Left lung (tissue), 14 donors: ENCODE measurements at places on chromosomes 12 and 14. TPM values are rescaled to one million over a fixed set of nuclear protein-coding genes. Genes with fewer than 3 reads are reported as not detected.

The BIN2 gene
- polyA plus RNA-seq, result 3.8 TPM

The SCN8A gene
- polyA plus RNA-seq, result 1.3 TPM

The ADAMTS20 gene
- polyA plus RNA-seq, result 0.23 TPM

The CDH24 gene
- polyA plus RNA-seq, result 12.0 TPM

The DDN gene
- 0.55 TPM for polyA plus RNA-seq

The NOS1 gene
- polyA plus RNA-seq, result 0.52 TPM

The GALNT4 gene
- 7.0 TPM for polyA plus RNA-seq

The SLC17A8 gene
- 4.0 TPM for polyA plus RNA-seq

The KRT85 gene
- 0.26 TPM for polyA plus RNA-seq

The RBP5 gene
- 21.6 TPM for polyA plus RNA-seq

- peak overlapping the region; percentile 65 for H3K4me3 ChIP-seq
- peak overlapping the region; percentile 81 for H3K27ac ChIP-seq
- peak; percentile 52 for DNase-seq
- peaks cover 32% of the 10 kb centered on the region for H3K27me3 ChIP-seq
- no peaks in the 10 kb centered on the region for H3K36me3 ChIP-seq
These were observed 319 bp downstream of the GALNT6 start for GRCh38 chr12:51390891-51391282.

DNA sequence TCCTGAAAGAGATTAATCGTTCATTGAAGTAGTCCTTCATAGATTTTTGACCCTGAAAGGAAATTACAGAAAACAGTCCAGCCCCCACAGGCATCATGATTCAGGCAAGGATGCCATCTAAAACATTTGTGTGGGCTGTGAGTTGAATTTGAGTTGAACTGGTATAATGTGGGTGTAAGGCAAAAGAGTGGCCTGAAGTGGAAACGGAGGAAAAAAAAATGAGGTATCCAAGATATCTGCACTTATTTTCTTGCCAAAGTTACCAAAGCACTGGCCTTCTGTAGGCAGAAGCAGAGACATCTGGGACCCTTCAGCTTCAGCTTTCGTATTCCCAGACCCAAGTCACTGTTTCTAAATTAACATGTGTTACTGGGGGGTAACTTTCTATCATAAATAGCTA, 105.1 kb upstream of the DIO2 start:
- H3K27me3 ChIP-seq, result no peaks in the 10 kb centered on the region
- no peak overlapping the region for H3K27ac ChIP-seq
- H3K4me3 ChIP-seq, result no peak overlapping the region
- DNase-seq, result peak; percentile 63
- H3K36me3 ChIP-seq, result no peaks in the 10 kb centered on the region

- H3K36me3 ChIP-seq, result no peaks in the 10 kb centered on the region
- no peak overlapping the region for H3K27ac ChIP-seq
- no peaks in the 10 kb centered on the region for H3K27me3 ChIP-seq
- no peaks in the 10 kb centered on the region for H3K4me1 ChIP-seq
- DNase-seq, result no peak
- no peak overlapping the region for H3K4me3 ChIP-seq
These were observed 35.9 kb upstream of the EGLN3 start for GRCh38 chr14:33986804-33987203.

GRCh38 chr14:30584058-30584630, 25.2 kb downstream of the G2E3 start:
- H3K4me3 ChIP-seq, result no peak overlapping the region
- H3K4me1 ChIP-seq, result no peaks in the 10 kb centered on the region
- DNase-seq, result no peak
- H3K27me3 ChIP-seq, result no peaks in the 10 kb centered on the region
- H3K27ac ChIP-seq, result no peak overlapping the region

- peaks cover 4% of the 10 kb centered on the region for H3K4me1 ChIP-seq
- no peak overlapping the region for H3K4me3 ChIP-seq
- H3K27ac ChIP-seq, result no peak overlapping the region
- no peaks in the 10 kb centered on the region for H3K27me3 ChIP-seq
- H3K36me3 ChIP-seq, result no peaks in the 10 kb centered on the region
These were observed 70.1 kb upstream of the PLXNC1 start for GRCh38 chr12:94078138-94078723.

DNA sequence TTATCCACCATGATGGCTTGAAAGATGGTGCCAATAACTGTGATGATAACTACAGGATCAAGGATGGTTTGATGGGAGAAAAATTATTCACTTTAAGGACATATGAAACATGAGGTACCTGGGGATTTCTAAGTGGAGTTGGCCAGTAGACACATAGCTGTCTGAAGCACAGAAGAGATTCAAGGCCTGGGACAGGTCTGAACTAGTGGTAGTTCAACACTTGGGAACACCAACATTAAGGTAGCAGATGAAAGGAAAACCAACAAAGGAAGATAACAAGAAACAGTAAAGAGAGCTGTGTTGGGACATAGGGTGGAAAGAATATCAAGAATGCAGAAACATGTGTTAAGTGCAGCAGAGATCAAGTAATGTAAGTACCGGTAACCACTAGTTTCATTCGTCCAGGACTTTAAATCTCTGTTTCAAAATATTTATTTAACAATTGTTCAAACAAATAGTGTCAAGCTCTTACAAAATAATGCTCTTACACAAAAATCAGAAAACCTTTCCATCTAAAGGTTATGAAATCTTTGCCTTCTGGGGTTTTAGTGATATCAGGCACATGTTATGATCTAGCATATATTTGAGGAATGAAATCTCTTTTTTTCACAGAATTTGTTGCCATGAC, 104.7 kb downstream of the ST8SIA1 start:
- H3K27me3 ChIP-seq, result peaks cover 4% of the 10 kb centered on the region
- no peak overlapping the region for H3K27ac ChIP-seq
- no peaks in the 10 kb centered on the region for H3K36me3 ChIP-seq

DNA sequence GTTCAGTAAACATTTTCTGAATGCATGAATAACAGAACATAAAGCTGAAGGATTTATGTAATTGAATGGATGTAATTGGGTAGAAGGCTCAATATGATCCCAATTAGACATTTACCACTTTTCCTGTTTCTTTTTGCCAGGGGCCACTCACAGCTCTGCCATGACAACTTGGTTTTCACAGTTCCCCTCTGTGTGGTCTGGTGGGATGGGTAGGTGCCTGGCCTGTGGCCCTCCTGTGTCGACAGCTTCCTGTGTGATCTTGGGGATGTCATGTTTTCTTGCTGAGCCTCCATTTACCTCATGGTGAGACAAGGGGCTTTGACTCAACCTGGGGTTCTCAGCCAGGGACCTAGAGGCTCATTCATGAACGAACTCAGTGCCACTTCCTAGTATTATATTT, 12.6 kb upstream of the SERPINA10 start:
- DNase-seq, result no peak
- no peak overlapping the region for H3K4me3 ChIP-seq
- no peak overlapping the region for H3K27ac ChIP-seq

- no peaks in the 10 kb centered on the region for H3K36me3 ChIP-seq
- no peak for DNase-seq
- no peaks in the 10 kb centered on the region for H3K4me1 ChIP-seq
- no peaks in the 10 kb centered on the region for H3K27me3 ChIP-seq
- H3K27ac ChIP-seq, result no peak overlapping the region
- no peak overlapping the region for H3K4me3 ChIP-seq
These were observed 69.5 kb upstream of the DIO3 start for GRCh38 chr14:101491841-101492240.

DNA sequence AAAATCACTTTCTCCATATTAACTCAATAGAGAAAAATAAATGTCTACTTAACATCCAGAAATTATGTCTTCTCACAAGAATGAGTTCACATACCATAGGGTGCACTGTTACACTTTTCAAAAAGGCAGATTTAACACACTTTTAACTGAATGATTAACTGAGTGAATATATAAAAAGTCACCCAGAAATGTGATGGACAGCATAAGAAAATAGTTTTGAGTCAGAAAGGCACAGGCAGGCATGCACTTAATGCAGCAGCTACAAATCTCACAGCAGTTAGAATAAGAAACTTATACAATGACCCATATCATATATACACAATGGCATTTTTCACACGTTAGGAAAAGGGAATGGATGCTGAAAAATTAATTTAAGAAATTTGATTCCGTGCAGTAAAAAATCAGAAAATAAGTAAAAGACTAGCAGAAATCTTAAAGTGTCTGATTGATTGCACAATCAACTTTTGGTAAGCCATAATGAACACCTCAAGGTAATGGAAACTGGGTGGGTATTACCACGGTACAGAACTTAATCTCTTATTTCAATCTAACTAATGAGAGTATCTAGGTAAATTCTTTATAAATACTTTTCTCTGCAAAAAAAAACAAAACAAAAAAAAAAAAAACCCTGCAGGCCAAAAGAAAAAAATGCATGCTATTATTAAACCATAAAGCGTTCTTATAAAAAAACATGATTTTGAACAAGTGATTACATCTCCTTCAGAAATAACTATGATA, 3.5 kb downstream of the MED13L start:
- peak overlapping the region; percentile 72 for H3K4me3 ChIP-seq
- H3K27ac ChIP-seq, result no peak overlapping the region
- DNase-seq, result no peak
- H3K36me3 ChIP-seq, result no peaks in the 10 kb centered on the region
- H3K4me1 ChIP-seq, result peaks cover 62% of the 10 kb centered on the region
- H3K27me3 ChIP-seq, result no peaks in the 10 kb centered on the region

DNA sequence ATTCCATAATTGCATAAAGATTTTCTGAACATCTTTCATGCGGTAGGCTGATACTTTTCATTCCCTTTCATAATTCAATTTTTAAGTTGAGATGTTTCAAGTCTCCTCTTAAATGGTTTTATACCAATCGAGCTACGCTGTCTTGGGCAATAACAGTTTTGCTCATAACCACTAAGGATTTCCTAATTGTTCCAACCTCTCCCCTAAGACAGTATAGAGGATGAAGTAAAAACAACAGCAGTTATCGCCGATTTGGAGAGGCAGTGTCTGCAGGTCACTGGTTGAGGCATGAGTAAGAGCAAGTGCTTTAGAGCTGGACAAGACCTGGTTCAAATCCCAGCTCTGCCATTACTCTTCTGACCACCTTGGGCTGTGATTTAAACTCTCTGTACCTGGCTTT, 6.9 kb upstream of the MED13L start:
- no peak overlapping the region for H3K4me3 ChIP-seq
- H3K27ac ChIP-seq, result no peak overlapping the region
- H3K27me3 ChIP-seq, result no peaks in the 10 kb centered on the region

DNA sequence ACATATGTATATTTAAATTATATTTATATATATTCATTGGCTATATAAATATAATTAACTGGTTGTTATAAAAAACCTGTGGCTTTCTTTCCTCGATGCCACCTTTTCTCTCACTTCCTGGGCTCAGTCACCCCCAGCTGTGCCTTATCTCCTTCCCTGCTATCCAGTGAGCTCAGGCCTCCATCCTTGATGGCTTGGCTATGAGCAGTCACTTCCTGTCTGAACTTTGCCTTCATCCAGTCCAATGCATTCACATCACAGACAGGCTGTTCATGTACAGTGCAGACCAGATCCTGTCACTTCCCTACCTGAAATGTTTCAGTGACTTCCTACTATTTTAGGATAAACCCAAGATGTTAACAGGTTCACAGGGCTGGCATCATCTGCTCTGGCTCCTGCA, 115.3 kb upstream of the PRB2 start:
- no peaks in the 10 kb centered on the region for H3K4me1 ChIP-seq
- no peak overlapping the region for H3K27ac ChIP-seq
- H3K27me3 ChIP-seq, result no peaks in the 10 kb centered on the region
- H3K4me3 ChIP-seq, result no peak overlapping the region

DNA sequence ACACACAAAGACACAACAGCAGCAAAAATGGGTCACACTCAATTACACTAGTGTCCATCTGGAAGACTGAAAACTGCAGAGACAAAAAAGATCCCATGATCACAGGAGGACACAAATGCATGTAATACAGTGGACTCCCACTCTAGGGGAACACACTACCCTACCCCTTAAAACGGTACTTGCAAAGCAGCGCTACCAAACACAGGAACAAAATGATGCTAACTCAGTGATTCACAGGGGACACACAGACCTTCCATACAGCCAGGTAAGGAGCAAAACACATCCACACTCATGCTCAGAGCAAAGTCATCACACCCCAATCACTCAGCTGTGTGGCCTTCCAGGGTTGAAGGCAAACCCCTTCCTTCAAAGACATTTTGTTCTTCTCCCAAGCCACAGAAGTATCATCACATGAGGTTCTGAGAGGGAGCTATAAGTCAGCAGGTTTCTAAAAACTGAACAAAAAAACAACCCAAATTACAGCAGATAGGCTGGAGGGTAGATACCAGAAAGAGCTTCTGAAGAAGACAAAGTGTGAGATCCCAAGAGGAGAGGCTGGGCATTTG, 14.8 kb downstream of the SMUG1 start:
- DNase-seq, result no peak
- H3K27ac ChIP-seq, result no peak overlapping the region
- no peaks in the 10 kb centered on the region for H3K36me3 ChIP-seq
- H3K4me1 ChIP-seq, result peaks cover 22% of the 10 kb centered on the region

- H3K36me3 ChIP-seq, result no peaks in the 10 kb centered on the region
- H3K27ac ChIP-seq, result no peak overlapping the region
- no peaks in the 10 kb centered on the region for H3K4me1 ChIP-seq
- H3K4me3 ChIP-seq, result peak overlapping the region; percentile 30
- no peak for DNase-seq
These were observed 21.0 kb downstream of the CFL2 start for GRCh38 chr14:34693228-34693939.

GRCh38 chr14:87966816-87967215, 26.2 kb downstream of the GALC start:
- H3K27me3 ChIP-seq, result no peaks in the 10 kb centered on the region
- H3K27ac ChIP-seq, result no peak overlapping the region

- DNase-seq, result no peak
- H3K4me1 ChIP-seq, result peaks cover 29% of the 10 kb centered on the region
- H3K27me3 ChIP-seq, result no peaks in the 10 kb centered on the region
- H3K27ac ChIP-seq, result no peak overlapping the region
These were observed 121.1 kb downstream of the PLXNC1 start for GRCh38 chr12:94269316-94269999.

- DNase-seq, result no peak
- H3K4me1 ChIP-seq, result no peaks in the 10 kb centered on the region
- no peak overlapping the region for H3K4me3 ChIP-seq
- H3K36me3 ChIP-seq, result no peaks in the 10 kb centered on the region
These were observed 450.9 kb upstream of the RPL10L start for GRCh38 chr14:47102472-47102871.

- peaks cover 15% of the 10 kb centered on the region for H3K4me1 ChIP-seq
- no peak overlapping the region for H3K27ac ChIP-seq
- H3K4me3 ChIP-seq, result no peak overlapping the region
- peaks cover 92% of the 10 kb centered on the region for H3K27me3 ChIP-seq
These were observed 3.6 kb downstream of the NXPH4 start for GRCh38 chr12:57219993-57220754.

DNA sequence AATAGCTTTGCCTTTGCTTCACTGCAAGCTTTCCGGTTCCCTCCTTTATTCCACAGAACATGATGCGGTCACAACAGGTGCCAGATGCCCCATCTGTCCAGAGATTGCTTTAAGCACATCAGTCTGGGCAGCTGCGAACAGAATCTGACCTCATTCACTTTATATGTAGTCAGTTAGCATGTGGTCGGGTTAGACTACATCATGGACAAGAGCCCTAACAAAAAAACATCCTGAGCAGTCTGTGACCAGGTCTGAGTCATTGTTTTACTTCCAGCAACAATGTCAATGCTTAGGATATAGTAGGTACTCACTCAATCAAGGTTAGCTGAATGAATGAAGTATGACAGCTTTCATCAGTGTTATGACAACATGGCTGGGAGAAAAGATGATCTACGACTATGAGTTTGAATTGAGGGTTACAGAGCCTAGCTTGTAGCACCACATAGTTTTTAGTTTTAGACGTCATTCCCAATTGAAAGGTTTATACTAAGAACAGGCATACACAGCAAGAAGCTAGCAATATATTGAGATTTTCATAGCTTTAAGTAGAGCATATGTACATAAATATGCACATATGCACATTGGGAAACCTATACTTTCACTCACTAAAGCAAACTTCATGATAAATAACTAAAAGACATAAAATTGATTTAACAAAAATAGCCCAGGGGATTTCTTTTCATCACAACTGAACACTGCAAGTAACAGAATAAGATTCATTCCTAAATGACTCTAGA, 64.2 kb upstream of the TMCC3 start:
- H3K4me1 ChIP-seq, result no peaks in the 10 kb centered on the region
- DNase-seq, result no peak
